ENCODE measurements at places on chromosomes 1 and 21.

- DNase-seq: no peak
These were observed 162.5 kb upstream of the SYT6 start for GRCh38 chr1:114316204-114316603.

GRCh38 chr21:44757731-44758130 lies 43.9 kb downstream of the UBE2G2 start:
- DNase-seq: no peak

DNA sequence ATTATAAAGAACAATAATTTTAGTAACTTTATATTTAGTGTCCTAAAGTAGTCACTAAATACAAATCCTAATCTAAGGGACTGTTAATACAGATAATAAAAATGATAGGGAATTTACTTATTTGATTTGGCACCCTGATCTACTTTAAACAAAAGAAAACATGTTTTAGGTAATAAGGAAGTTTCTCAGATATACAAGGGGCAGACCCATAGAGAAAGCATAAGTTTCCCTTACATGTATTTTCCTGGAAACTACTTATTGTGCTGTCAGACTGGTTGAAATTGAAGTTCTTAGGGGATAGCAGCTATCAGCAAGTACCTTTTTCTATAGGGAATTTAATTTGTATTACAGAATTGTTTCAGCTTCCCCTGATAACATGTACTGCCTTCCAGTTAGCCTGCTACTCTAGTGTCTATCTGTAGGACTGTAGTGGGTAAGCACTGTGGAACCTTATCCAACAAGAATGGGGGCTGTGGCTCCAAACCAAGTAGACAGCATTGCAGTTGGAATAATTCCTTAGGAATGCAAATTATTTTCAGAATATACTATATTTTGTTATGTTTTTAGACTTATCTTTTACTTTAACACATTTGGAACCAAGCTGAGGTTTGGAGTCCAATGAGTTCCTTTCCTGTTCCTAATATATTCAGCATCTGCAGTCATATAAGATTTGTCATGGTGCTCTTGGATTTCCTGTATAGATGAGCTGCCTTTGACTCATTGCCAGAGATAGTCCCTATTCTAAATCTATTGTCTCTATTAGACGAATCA lies 14.7 kb downstream of the MSH4 start:
- no peak for DNase-seq

DNA sequence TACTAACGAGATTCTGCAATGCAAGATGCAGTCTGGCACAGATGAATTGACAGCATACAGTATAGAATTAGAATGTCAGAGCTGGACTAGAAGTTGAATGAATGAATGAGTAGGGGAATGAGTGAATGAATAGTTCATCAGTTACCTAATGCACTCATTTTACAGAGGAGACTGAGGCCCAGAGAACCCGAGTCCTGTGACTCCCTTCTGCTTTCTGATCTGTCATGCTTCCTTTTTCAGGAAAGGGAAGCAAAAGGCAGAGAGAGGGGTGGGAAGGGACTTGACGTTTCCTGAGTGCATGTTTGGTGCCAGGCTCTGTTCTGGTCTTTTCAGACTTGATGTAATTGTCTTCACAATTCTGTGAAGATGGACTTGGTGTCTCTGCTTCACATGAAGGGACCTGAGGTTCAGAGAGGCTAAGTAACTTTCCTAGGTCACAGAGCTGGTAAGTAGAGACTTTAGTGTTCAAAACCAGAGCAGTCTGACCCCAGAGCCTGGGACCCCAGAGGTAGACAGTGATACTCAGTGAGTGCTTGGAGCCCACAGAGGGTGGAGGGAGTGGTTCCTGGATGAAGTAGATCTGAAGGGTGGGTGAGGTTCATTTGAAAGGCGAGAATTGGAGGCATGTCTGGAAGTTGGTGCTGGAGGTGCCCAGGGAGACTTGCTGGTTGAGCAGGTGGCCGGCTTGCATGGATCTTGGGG lies 8.0 kb upstream of the MEX3A start:
- DNase-seq: no peak

DNA sequence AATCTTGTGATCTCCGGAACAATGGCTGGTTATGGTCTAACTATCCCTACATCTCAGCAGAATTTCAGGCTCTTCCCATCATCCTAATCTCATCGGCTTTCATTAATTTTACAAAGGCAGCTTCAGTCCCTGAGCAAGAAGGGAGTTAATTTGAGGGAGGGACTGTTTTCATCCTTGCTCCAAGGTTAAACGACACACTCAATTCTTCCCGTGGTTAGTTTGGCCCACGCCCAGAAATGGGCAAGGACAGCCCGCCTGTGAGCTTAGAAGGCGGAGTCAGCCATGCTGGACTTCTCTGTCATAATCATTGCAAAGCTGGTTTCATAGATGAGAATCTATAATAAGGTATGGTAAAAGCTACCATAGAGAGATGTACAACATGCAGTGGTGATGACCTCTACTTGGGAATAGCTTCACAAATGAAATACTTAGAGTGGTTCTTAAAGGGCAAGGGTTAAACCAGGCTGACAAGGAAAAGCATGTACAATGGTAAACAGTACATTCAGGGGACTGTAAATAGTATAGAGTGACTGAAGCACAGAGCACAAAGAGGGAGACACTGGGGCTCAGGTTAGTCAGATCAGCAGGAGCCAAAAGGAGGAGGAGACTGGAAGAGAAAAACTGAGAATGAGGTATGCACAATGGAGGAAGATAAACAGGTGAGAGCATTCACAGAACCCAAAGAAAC lies 108.8 kb downstream of the SMYD3 start:
- DNase-seq: no peak

DNA sequence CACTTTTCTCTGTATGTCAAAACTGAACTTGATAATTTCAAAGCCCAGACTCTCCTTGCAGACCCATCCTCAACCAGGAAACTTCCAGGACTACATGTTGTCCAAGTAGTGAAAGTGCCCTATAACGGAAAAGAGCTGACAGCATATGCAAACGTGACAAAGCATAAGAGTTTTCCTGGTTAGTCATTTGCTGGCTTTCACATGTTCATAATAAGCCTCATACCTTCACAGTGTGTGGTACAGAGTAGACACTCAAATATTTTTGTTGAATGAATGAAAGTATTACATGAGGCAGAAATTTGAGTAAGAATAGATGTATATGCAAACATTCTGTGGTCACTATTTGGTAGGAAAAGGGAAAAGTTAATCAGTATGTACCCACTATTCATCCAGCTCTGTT lies 473.3 kb downstream of the MRPL39 start:
- no peak for DNase-seq

- no peak for DNase-seq
These were observed 771.1 kb upstream of the ADGRL4 start for GRCh38 chr1:79777481-79778219.

DNA sequence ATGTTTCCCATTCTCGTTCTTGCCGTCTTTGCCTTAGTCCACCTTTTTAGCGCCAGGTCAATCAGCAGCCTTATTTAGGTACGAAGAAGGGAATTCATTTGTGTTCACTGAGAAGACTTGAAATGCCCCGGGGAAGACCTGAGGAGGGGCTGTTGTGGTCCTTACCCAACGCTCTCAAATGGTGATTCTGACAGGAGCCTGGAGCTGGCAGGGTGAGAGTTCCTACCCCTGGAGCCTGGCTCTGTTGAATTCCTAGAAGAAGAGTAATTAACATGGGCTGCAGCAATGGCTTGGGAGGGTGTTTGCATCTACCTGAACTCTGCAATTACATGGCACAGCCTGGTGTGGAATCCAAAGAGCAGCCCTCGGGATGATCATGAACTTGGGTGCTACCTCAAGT lies 76.9 kb upstream of the DSCAM start:
- DNase-seq: no peak

DNA sequence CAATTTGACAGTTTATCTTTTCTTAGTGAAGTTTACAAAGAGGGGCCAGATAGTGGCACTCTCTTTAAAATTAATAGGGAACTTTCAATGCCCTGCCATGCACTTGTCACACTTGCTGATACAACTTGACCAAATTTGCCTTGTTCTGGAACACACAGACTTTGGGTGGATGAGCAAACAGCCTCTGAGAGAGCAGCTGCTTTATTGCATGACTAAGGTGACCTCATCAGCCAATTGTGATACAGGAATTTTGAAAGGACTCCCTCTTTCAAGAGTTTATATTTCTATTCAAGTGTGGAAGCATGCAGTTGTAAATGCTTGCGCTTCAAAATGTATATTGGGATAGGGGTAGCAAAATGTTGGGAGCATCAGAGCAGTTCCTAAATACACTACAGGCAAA lies 2.1 kb upstream of the RGS1 start:
- DNase-seq: no peak

- DNase-seq: no peak
These were observed 71.2 kb upstream of the RUNX3 start for GRCh38 chr1:25001125-25001915.

DNA sequence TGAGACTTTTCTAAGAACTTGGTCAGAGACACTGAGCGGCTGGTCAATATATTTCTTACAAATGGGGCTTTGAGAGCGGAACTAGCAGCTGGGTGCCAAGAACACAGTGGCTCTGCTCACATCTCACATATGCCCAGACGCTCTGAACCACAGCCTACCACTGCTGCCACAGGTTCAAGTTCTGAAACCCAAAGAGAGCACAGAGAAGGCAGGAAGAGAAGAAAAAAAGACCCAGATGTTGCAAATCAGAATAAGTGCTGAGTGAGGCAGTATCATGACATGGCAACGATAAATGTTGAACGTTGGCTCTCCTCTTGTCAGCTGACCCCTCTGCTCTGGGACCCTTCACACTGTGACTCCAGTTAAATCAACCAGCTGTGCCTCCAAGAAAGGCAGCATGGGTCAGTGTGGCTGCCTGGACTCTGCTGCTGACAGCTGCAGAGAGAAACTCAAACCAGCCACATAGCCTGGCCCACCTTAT lies 26.4 kb downstream of the HIVEP3 start:
- DNase-seq: no peak

- peak; percentile 65 for DNase-seq
These were observed 21.7 kb downstream of the PDXK start for GRCh38 chr21:43740497-43741156.

- DNase-seq: no peak
These were observed 11.9 kb upstream of the VAV3 start for GRCh38 chr1:107976836-107977235.

DNA sequence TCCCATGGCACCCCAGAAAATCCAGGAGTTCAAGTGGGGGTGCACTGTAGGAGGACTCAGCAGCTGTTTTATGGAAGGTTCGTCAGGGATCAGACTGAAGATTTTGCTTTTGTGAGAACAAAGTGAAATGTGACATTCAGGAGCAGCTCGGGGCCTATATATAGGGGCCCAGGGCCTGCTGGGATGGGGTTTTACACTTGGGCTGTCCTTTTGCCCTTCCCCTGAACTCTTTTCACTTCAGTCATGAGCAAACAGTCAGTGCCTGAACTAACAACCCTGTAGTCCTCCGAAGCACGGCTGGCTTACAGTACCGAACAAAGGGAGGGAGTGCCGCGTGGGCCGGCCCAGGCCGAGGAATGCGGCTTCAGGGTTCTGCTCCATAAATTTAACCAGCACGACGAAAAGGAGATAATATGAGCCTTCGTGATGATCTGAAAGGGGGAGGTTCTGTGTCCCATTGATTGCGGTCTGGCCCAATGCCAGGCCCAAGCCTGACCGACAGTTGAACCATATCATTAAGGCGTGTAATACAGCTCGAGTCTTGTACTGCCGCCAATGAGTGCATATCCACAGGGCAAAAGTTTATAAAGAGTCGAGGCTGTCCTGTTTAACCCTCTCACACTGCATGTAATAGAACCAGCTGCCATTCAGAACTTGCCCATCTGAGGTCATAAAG lies 139.9 kb downstream of the DHRS3 start:
- DNase-seq: peak; percentile 26

DNA sequence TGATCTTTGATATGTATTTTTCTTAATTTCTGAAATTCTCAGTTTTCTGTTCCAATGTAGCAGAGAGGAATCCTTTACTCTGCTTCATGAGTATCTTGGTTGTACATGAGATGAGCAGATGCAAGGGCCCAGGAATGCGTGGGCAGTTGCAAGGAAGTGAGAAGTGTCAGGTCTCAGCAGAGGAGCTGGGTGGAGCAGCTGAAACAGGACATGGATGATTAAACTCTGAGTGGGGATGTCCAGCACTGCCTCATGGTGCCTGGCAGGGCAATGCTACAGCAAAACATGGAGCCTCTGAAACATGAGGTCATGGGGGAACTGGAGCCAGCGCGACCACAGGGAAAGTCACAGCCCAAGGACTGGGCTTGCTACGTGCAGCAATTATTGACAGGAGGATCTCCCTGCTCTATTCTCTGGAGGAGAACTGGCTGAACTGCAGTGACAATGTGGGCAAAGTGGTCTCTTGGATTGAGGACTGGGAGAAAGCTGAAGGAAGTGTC lies 48.4 kb downstream of the COLGALT2 start:
- no peak for DNase-seq

DNA sequence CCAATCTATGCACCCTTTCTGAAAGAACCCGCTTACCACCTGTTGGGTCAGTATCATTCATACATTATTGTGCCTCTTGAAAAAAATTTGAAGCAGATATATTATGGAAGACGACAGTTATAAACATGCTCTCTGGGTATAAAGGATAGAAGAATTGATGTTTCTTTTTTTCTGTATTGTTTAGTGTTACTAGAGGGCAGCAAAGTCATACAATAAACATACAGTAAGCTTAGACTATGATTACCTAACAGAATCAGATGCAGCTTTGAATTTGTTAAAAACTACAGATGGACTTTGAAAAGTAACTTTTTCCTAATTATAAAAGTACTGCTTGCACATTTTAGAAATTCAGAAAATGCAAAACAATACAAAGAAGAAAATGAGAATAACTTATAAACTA lies 11.1 kb upstream of the PAXBP1 start:
- no peak for DNase-seq

DNA sequence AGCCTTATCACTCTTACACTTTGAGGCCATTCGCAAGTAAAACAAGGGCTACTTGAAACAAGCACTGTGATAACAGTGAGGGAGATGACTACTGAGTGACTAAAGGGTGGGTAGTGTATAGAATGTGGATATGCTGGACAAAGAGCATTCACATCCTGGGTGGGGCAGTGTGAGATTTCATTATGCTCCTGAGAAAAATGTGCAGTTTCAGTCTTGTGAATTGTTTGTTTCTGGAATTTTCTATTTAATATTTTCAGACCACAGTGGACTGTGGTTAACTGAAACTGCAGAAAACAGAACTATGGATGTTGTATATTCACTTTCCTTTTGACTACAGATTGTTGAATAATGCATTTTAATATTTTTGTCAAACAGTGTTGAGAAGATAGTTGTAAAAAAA lies 25.1 kb upstream of the B3GALT2 start:
- no peak for DNase-seq

- DNase-seq: no peak
These were observed 15.2 kb downstream of the NR5A2 start for GRCh38 chr1:200042552-200043335.

- DNase-seq: no peak
These were observed 116.2 kb upstream of the USP24 start for GRCh38 chr1:55331351-55331750.

GRCh38 chr1:69377507-69377906 lies 190.2 kb upstream of the LRRC7 start:
- no peak for DNase-seq

DNA sequence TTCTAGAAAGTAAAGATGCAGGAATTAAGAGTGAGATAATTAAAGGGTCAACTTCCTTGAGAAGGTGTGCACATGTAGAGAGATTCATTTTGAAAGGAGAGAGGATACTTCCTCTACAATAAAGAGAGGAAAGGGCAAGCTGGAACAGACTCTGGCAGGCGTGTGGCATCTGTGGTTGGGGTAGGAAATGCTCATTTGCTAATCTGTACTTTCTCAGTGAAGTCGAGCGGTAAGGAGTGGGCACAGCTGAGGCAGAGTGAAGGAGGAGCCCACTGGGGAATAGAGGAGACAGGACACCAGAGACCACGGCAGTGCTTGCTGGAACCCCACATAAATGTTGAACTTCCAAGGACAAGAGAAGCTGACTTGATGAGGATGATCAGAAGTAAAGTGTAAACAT lies 49.1 kb downstream of the PCSK9 start:
- DNase-seq: peak; percentile 24
